ENCODE measurements at places on chromosomes 3 and 15. TPM values are rescaled to one million over a fixed set of nuclear protein-coding genes. Genes with fewer than 3 reads are reported as not detected.

The ANKRD28 gene
- polyA plus RNA-seq, result 5.2 TPM

The ARL13B gene
- 4.5 TPM for polyA plus RNA-seq

The SLC9C1 gene
- polyA plus RNA-seq, result not detected

The NMNAT3 gene
- polyA plus RNA-seq, result 7.1 TPM

The PPP1R14D gene
- polyA plus RNA-seq, result not detected

The GCSAM gene
- 1.5 TPM for polyA plus RNA-seq

The DGKG gene
- not detected for polyA plus RNA-seq

The LRRC31 gene
- not detected for polyA plus RNA-seq

GRCh38 chr3:197599089-197599765 lies 43.5 kb upstream of the BDH1 start:
- DNase-seq, result peak; percentile 74

DNA sequence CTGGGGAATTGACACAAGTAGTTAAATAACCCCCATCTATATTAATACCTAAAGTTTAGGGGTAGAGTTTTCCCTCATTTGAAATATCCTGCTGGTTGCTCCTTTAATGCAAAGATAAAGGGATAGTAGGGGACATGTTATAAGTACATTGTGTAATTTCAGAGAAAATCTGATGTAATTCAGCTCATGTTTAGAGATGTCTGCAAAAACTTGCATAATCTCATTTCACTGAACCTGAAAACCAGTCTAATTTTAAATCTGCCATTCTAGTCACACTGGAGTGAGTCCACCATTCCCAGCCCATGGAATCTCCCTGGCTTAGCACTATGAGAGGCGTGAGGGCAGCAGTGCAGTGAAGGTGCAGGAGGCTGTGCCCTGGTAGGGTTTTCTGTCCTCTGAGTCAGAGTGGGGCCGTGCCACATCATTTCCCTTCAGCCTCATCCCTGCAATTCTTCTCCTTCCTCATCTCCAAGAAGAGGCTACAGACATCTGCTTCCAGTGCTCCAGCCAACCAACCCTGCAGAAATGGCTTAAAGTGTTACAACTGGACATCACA lies 246.3 kb upstream of the UMPS start:
- no peak for DNase-seq

GRCh38 chr3:159804726-159805410 lies 183.8 kb upstream of the IL12A start:
- no peak for DNase-seq

- peak; percentile 40 for DNase-seq
Measured at GRCh38 chr15:94263341-94264273, 32.2 kb downstream of the MCTP2 start.

- no peak for DNase-seq
Measured at GRCh38 chr3:125591116-125591760, 4.1 kb downstream of the OSBPL11 start.

- DNase-seq, result no peak
Measured at GRCh38 chr3:22634433-22634832, 568.7 kb upstream of the UBE2E2 start.

- DNase-seq, result no peak
Measured at GRCh38 chr3:143339451-143339850, 219.9 kb downstream of the CHST2 start.

- no peak for DNase-seq
Measured at GRCh38 chr15:71080705-71081104, 34.6 kb upstream of the THSD4 start.

DNA sequence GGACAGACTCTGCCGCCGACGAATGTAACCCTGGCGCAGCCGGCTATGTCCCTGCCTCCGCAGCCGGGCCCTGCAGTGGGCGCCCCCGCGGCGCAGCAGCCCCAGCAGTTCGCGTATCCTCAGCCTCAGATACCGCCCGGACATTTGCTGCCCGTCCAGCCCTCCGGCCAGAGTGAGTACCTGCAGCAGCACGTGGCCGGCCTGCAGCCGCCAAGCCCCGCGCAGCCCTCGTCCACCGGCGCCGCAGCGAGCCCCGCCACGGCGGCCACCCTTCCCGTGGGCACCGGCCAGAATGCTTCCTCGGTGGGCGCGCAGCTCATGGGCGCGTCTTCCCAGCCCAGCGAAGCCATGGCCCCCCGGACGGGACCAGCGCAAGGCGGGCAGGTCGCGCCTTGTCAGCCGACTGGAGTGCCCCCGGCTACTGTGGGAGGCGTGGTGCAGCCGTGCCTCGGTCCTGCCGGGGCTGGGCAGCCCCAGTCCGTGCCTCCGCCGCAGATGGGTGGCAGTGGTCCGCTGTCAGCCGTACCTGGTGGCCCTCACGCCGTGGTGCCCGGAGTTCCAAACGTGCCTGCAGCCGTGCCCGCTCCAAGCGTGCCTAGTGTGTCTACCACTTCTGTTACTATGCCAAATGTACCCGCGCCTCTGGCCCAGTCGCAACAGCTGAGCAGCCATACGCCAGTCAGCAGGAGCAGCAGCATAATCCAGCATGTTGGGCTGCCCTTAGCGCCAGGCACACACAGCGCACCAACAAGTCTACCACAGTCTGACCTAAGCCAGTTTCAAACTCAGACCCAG lies 2.4 kb downstream of the TSC22D2 start:
- peak; percentile 37 for DNase-seq

- no peak for DNase-seq
Measured at GRCh38 chr15:87735522-87735921, 521.0 kb downstream of the NTRK3 start.

GRCh38 chr3:149197669-149198068 lies 24.0 kb downstream of the CP start:
- DNase-seq, result no peak

- DNase-seq, result no peak
Measured at GRCh38 chr3:71311661-71312046, 271.9 kb downstream of the FOXP1 start.

- peak; percentile 67 for DNase-seq
Measured at GRCh38 chr3:107235928-107236315, 141.3 kb upstream of the CCDC54 start.

GRCh38 chr15:40002295-40002694 lies 36.7 kb downstream of the SRP14 start:
- no peak for DNase-seq

- peak; percentile 12 for DNase-seq
Measured at GRCh38 chr15:85044251-85044853, 62.7 kb downstream of the PDE8A start.

DNA sequence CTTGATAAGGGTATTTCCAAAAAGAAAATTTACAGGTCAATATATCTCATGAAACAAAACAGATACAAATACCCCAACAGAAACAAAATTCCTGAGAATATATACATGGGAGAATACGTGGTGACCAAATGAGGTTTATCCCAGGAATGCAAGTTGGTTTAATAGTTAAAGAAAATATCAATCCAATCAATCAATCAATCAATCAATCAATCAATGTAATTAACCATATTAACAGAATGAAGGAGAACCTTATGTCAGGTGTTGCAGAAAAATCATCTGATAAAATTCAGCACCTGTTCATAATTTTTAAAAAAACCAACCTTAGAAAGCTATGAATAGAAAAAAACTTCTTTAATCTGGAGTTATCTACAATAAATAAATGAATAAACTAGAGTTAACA lies 35.9 kb downstream of the ITGA11 start:
- DNase-seq, result no peak

GRCh38 chr3:148763986-148764935 lies 63.4 kb upstream of the CPB1 start:
- DNase-seq, result no peak

DNA sequence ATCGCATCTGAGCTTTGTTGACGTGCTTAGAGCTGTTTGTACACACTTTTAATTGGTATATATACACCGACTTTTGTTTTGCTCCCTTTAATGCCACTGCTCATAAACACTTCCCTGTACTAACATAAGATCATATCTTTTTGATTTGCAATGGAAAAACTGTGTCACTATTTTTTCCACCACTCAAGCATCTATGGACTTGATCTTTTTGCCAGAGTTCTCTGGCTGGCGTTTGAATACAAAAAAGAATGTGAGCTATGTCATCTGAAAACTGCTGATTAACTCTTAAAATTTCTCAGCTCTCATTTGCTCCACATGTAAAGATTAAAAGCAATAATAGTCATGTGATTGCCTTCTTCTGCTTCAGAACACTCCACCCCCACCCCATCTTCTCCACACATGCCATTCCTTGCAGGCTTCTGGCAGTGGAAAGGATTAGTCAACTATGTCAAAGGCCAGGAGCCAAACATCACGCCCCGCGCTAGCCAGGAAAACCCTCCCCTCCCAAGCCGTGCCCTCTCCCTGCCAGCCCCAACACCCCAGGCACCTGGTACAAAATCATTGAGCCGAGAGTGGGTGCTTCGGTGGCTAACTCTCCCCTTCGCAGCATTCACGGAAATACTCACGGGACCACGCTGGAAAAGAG lies 123.4 kb upstream of the MEF2A start:
- no peak for DNase-seq

GRCh38 chr3:154018100-154018696 lies 103.0 kb upstream of the ARHGEF26 start:
- peak; percentile 22 for DNase-seq

DNA sequence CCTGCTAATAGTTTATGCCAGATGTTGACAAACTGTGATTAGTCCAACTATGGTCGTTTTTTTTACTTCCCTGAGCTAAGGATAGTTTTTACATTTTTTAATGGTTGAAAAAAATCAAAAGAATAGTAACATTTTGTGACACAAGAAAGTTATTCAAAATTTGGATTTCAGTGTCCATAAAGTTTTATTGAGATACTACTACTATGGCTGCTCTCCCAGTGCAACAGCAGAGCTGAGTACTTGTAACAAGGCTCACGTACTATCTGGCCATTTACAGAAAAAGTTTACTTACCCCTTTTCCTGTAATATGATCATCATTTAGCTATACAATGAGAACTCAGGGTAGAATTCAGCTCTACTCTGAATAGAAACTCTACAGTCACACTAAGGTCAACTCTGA lies 11.5 kb upstream of the TMEM62 start:
- DNase-seq, result no peak

DNA sequence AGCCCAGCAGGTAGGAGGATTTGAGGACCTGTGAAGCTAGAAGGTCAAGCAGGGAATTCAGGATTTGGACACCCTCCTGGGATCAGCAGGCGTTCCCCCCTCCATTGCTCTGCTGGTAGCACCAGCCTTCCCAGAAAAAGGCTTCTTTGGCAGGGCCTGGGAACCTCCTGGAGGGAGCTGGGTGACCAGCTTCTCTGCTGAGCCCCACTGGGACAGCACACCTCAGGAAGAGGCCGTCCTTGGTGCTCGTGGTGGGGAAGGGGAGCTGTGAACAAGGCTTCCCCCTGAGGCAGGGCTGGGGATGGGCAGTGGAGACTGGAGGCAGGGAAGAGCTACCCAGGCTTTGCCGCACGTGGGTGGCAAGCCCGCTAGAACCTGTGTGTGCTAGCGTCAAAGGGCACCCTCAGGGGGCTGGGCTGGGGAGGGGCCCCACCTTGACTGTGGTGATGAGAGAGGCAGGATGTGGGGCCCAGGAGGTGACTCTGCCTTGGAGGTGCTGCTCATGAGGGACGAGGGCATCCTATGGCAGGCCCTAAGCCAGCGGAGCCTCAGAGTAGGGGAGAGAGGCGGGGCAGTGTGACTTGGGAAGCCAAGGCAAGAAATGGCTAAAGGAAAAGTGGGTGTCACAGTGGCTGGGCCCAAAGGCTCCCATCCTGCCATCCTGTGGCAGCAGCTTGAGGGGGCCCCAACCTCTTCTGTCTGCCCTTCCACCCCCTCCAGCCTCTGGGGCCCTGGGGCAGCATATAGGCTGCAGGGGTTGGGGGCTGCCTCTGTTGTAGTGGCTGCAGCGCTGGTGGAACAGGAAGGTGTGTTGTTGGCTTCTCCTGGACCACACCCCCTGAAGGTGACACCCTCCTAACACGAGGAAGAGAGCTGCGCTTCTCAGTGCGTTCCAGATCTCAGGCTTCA lies 20.7 kb downstream of the KLF13 start:
- DNase-seq, result peak; percentile 74

DNA sequence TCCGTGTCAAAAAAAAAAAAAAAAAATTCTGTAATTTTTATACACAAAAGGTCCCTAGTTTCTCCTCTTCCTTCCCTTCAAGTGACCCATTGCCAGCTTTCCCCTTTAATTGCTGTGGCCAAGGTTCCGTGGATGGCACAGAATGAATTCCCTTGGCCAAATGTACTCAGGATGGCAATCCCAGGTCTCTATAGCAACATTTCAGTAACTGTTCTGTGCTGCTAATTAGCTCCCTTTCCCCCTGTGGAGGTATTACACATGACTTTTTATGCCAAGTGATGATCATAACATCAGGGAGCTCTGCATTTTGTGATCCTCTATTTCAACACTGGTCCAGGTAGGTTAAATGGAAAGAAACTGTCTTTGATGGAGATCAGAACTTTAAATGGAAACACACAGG lies at the start of gene OR4F6:
Gene OR4F6, plus strand, starts transcription at position 301 of the 400 bp plus-strand sequence. CDS start 2,211 bp downstream, outside the sequence.
- DNase-seq, result no peak
